ENCODE measurements at places on chromosomes 11 and 22.

DNA sequence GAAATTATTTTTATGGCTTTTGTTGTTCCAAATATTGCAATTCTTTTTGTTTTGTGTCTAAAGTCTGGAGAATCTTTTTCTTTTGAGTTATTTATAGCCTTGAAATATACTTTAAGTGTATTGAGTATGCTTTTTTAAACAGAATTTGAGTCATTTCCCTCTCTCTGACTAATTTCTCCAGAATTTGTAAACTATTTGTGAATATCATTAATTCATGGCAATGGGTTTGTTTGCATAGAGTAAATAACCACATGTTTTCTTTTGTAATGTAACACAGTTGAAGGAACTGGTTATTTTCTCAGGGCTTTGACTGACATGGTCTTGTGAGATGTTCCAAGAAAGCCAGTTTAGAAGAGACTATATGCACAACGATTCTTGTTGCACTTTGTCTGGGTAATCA, 30.9 kb upstream of the MPEG1 start:
- DNase-seq: no peak

DNA sequence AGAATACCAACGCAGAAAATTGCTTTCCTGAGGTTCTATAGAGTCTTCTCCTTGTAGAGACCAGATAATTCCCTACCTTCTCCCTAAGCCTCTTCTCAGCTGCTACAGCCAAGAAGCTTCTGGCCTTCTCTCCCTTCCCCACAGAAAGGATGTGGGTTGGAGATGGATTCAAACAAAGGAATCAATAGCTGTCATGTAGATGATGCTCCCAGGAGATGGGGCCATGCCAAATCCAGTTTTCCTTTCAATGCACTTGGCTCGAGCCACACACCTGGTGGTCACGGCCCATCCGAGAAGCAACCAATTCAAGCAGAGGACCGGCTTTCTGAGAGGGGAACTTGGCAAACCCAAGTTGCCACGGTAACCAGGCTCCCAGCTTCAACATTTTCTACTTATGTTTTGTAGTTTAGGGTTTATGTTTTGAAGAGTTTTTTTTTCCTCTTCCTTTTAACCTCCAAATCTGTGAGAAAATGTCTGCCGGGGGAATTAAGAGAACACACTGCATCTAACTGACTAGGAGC, 31.3 kb upstream of the OPCML start:
- no peak for DNase-seq

DNA sequence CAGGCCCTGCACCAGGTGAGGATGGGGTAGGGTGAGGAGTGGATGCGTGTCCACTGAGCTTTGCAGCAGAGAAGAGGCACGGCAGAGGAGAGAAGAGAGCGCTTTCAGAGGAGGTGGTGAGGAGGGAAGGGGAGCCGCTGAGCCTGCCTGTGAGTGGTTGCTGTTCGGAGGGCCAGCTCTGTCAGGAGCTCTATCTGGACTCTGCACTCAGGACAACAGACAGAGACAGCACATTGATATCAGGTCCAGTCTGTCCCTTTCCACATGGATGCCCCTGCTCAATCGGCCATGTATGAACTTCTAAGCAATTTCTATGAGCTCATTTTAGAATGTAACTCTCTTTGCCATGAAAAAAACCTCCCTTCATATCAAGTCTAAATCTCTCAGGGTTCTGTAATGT, 158.6 kb downstream of the KIRREL3 start:
- no peak for DNase-seq

GRCh38 chr22:36422287-36423014, 34.7 kb upstream of the MYH9 start:
- DNase-seq: no peak

GRCh38 chr11:57674251-57674650, 6.3 kb downstream of the ZDHHC5 start:
- no peak for DNase-seq

GRCh38 chr22:38845004-38845740, 1.3 kb upstream of the NPTXR start:
- no peak for DNase-seq

DNA sequence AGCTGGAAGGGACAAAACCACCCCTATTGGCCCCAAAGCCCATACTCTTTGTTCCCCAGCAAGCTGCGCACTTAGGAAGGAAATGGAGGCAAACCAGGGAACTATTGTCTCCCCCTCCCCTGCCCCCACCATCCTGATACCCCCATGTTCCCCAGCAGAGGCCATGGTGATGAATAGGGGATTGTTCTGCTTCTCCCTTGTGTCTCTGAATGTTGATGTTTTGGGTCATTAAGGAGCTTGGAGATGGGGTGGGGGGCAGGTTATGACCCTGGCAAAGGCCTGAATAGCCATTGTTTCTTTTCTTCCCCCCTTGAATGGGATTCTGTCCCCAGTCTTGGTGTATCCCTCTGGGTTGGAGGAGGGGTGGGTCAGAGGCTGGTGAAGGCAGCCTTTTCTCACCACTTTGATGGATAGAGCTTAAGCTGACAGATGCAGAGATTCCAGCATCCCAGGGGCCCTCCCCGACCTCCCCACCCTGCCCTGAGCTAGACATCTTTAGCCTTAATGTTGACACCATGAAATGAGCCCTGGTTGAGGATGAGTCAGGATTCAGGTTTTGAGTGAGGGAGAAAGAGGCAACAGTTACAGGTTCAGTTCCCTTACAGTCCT, 8.3 kb downstream of the DTX4 start:
- DNase-seq: peak; percentile 84

DNA sequence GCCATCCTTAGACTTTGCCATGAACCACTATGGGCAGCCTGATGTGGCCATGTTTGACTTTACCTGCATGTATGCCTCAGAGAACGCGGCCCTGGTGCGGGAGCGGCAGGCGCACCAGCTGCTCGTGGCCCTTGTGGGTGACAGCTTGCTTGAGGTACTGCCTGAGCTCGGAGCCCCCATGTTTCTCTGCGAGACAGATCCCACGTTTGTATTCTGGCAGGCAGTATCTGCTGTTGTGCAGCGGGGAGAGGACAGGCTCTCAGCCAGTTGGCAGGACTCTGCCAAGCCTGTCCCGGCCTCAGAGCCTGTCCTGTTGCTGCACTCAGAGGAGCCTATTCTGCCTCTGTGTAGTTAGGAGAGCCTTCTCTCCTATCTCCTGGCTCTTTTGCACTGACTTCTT, 109.9 kb downstream of the MICAL2 start:
- peak; percentile 78 for DNase-seq

DNA sequence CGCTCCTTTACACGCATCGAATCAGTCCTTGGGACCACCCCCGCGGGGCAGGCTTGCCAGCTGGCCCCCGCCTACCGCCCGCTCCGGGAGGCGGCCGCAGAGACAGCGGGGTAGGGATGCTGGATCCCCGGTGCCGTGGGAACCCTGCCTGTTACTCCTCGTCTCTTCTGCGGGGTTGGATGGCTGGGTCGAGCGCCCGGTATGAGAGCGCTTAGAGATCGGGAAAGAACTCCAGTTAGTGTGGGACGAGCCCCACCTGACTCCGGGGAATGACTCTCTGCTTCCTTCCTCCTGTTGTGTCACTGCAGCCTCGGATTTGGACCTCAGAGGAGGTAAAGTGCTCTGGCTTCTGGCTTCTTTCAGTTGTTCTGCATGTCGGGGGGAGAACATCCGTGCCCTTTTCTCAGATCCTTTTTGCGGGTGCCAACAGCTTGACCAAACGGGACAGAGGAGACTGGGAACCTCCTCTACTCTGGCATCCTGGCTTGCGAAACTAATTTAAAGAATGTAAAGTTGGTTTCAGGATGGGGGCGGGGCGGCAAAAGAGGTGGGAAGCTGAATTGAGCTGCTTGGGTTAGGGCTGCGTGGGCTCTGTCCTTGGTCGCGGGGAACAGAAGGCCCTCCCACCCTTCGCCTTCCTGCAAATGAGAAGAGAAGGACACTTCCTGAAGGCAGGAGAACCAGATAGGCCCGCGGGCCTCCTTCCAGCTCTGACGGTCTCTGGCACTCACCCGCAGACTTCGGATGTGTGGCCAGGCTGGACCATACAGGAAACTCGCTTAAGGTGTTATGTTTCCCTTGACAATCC, 938 bp downstream of the LAYN start:
- peak; percentile 36 for DNase-seq

DNA sequence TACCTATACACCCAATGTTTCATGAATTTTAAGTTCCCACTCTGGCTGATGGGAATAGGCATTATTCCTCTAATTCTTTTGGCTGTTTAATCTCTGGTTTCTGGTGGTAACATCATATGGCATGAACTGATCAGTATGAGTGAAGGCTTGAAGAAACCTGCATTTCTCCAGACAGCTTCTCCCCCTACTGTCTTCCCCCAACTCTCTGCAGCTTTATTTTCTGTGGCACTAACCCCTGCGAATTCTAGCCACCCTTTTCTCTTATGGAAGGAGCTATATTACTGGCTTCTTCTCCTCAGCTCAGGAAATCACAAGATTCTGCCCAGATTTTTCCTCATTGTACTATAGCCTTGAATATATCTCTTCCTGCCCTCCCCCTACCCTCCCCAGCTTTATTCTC, 57.1 kb downstream of the CASP12 start:
- DNase-seq: no peak

GRCh38 chr11:133887692-133888332, 42.5 kb upstream of the SPATA19 start:
- DNase-seq: no peak

GRCh38 chr11:35262056-35262455, 123.1 kb downstream of the CD44 start:
- DNase-seq: peak; percentile 44

- peak; percentile 8 for DNase-seq
These were observed 568.5 kb downstream of the KCNA4 start for GRCh38 chr11:29448246-29448877.

- no peak for DNase-seq
These were observed 5.7 kb downstream of the DNAL4 start for GRCh38 chr22:38788021-38788816.

DNA sequence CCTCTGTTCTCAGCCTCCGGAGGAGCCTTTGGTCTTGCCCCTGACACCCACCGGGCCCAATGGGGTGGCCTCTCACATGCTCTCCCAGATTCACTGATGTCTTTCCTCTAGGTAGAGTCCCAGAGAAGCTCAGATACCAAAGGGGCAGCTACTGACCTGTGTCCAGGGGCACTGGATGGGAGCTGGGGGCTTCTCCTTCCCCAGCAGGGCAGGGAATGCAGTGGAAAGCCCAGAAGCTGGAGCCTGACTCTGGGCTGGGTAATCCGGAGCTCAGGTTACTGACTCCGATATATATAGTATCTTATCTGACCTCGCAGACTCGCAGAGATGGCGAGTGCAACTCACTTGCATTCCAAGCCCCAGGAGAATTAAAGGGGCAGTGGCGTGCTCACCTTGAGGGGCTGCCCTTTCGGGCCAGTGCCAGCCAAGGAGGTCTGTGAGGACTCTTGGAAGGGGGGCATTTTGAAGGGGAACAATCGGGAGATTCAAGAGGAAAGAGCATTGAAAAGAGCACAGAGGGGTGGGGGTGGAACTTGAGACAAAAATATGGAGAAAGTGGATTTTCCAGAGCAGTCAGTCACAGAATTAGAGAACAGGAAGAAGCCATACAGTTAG, 2.5 kb downstream of the USP2 start:
- DNase-seq: no peak

GRCh38 chr22:49885281-49885680, 31.6 kb downstream of the ZBED4 start:
- DNase-seq: no peak

DNA sequence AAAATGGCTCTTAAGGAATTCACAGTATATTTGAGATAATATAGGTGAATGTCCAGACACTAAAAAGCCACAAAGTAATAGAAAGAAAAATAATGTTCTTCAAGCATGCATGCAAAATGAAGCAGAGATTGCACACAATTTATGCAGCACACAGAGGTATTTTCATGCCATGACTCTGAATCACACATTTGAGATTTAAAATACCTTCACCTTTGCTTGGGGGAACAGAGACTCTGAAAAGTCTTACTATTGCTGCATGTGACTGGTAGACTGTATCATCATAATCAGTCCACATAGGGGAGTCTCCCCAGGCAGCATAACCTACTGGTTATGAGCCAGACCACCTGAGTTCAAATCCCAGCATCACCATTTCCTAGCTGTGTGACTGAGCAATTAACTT, 96.2 kb downstream of the RCN1 start:
- no peak for DNase-seq

GRCh38 chr22:47107431-47107830, 345.0 kb downstream of the TBC1D22A start:
- DNase-seq: no peak

GRCh38 chr11:34512840-34513681, 533 bp downstream of the ELF5 start:
- peak; percentile 72 for DNase-seq

DNA sequence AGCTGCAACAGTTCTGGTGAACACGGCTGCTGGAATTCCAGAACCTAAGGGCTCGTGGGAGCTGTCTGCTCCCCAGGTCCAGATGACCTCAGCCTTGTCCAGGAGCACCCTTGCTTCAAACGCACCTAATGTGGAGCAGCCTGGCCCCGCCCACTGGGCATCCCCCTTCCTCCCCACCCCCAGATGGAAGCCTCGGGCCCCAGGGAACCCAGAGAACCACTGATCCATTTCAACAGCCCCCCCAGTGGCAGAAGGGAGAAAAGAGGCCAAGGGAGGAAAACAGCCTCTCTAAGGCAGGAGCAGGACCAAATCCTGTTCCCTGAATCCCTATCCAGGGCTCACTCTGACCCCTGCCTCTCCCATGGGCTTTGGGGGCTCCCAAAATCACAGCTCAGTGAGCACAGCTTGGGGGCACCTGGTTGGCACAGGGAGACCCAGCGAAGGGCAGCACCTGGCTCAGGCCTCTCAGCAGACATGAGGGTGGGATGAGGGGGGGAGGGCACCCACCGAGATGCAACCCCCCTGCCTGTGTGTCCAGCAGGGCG, 1.2 kb downstream of the CYTH4 start:
- DNase-seq: peak; percentile 29

DNA sequence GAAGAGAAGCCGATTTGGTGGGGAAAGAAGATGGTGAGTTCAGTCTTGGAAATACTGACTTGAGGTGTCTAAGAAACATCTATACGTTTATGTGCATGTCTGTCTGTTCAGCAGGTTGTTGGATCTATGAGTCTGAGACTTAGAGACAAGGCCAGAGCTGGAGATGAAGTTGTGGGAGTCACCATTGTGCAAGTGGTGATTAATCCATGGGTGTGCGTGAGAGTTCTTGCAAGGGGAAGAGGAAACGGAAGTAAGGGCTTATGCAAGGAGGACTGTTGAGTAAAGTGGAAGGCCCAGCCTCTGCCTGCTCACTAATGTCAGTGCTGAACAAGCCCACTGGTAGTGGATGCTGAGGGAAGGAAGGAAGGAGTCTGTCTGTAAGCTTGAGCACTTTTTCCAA, 9.7 kb downstream of the TMEM45B start:
- DNase-seq: no peak

GRCh38 chr22:23062616-23063538, 7.4 kb upstream of the GNAZ start:
- no peak for DNase-seq

Measured in globus pallidus (tissue), 1 donor.